SJSA1 (cell line): ENCODE measurements at places on chromosomes 12 and 14. TPM values are rescaled to one million over a fixed set of nuclear protein-coding genes. Genes with fewer than 3 reads are reported as not detected.

DNA sequence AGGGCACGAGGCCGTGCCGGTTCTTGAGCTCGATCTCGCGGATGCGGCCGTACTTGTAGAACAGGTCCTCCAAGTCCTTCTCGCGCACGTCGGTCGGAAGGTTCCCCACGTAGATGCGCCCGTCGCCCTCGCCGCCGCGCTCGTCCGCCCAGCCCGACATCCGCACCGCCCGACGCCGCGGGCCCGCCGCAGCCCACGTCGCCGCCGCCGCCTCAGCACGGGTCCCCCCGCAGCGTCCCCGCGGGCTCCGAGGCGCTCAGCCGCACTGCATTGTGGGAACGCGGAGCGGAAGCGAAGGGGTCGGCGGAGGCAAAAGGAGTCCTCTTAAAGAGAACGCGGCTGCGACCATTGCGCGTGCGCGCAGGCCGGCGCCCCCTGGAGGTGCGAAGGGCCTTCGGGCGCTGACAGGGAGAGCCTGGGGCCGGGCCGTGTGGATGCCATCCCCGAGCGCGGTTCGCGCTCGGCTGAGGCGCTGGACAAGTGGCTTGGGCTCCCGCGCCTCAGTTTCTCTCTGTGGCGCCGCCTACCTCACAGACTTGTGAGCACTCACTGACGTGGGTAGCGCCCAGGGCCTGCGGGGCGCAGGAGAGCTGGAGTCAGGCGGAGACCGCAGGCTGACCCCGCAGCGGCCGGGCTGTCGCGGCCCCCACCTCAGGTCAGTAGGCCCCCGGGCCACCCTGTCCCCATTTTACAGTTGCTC, at the start of gene SRSF9:
SRSF9 (minus strand) TSS at position 299 of the 700 bp plus-strand sequence; CDS start at position 160, 139 bp downstream.
- DNase-seq, result peak; percentile 95

The CD163L1 gene
- 0.56 and 2.9 TPM in 2 replicates for total RNA-seq

GRCh38 chr14:101335061-101335661, 226.1 kb upstream of the DIO3 start:
- DNase-seq, result no peak

DNA sequence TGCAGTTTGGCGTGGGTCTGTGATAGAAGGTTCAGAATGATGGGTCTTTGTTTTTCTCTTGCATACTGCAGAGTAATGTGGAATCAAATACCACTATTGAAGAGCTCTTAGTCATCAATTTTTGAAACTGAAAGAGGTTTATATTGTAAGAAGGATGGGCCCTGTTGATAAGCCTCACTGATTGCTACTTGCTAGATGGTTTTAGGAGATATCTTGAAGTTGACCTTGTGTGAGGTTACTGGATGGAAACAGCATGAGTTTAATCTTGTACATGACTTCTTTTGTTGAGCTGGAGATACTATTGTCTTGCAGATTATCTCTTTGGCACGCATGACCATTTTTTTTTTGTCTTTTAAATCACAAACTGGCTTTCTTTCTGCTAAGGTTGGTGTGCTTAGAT, 13.8 kb downstream of the BICD1 start:
- DNase-seq, result no peak

GRCh38 chr14:75514673-75515628, 7.3 kb upstream of the BATF start:
- no peak for DNase-seq

The DHRS2 gene
- 0.21 and 1.2 TPM in 2 replicates for total RNA-seq

DNA sequence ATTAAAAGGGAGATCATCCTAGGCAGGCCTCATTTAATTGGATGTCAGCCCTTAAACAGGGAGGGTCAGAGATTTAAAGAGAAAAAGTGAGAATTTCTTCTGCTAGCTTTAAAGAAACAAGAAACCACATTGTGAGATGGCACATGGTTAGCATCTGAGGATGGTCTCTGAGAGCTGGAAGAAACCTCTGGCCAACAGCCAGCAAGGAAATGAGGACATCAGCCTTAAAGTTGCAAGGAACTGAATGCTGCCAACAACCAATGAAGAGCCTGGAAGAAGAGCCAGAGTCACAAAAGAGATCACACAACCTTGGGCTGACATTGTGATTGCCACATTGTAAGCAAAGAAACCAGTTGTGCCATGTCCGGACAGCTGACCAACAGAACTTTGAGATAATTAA, 17.5 kb upstream of the FAR2 start:
- no peak for DNase-seq

DNA sequence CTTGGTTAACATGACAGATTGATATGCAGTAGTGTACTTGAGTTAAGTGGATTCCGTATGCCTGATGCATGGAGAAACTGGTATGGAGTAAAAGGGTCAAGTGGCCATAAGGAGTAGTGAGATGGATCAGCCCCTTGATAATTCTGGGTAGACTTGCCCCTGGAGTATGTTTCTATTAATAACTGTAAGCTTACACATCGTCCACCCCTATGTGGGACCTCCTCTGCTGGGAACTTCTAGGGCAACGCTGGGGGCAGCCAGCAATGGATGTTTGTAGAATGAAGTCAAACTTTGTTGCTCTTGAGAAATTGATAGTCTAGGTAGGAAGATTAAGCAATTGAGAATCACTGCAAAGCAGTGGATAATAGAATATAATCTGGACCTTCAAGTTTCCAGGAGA, 3.5 kb downstream of the C12orf75 start:
- DNase-seq, result no peak

DNA sequence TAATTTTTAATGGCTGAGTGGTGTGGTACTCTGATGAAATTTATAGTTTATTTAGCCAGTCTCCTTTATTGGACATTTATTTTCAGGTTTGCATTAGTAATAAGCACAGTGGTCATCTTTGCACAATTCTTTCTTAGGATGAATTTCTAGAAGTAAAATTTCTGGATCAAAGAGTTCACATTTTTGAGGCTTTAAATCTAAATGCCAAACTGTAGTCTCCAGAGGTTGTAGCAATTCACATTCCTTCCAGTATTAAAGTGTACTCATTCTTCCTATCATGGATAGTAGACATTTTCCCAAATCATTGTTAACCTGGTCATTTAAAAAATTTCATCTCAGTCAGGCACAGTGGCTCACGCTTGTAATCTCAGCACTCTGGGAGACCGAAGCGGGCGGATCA, 24.8 kb downstream of the SLC39A9 start:
- no peak for DNase-seq

- DNase-seq, result no peak
Measured at GRCh38 chr14:105337966-105338741, 23.6 kb downstream of the PACS2 start.

DNA sequence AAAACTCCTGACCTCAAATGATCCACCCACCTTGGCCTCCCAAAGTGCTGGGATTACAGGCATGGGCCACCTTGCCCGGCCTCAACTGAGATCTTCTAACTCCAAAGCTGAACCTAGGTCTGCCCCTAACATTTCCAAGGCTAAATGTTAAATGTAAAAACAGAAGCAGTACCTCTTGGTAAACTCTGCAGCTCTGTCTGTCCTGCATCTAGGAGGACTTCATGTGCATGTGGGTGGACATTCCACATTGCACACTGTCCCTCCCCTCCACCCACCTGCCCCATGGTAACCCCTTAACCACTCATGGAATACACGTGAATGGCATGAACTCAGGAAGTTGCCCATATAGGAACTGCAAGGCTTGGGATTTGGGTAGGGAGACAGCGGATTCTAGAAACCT, 33.1 kb downstream of the SNX6 start:
- DNase-seq, result no peak

DNA sequence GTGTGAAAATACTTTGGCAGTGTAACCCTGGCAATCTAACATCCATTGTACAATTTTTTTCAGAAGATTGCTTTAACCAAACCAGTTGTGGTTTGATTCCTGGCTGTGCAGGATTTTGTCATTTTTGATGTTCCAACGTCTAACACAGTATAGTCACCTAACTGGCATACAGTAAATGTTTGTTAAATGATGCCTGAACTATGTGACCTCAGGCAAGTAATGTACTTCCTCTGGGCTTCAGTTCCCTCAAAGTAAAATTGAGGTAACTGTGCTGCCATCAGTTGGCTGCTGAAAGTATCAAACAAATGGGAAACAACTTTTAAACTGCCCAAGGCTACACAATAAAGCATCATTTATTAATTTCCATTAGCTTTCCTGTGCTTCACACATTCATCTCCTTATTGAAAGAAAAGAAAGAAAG, 4.3 kb downstream of the TM7SF3 start:
- no peak for DNase-seq

The SLC17A8 gene
- total RNA-seq, result not detected in 2 replicates

- DNase-seq, result no peak
Measured at GRCh38 chr14:83260751-83261150, 1727.1 kb upstream of the SEL1L start.

DNA sequence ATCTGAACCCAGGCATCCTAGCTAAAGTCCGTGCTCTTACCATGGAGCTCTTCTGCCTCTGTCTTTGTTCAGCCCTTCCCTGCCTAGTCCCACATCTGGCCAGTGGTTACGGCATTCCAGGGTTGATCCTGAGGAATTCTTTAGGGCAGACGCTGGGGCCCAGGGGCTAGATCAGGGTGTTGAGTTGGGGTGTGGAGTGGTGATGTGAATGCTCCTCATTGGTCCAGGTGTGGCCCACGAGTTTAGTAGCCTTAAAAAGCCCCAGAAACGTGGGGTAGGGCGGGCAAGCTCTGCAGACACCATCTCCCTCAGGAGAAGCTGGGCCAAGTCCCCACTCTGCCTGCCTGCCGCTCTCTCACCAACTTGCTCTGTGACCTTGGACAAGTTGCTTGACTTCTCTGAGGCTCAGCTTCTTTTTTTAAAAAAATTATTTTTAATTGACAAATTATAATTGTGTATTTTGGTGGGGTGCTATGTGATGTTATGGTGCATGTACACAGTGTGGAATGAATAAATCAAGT, 9.0 kb upstream of the SERPINA6 start:
- no peak for DNase-seq

DNA sequence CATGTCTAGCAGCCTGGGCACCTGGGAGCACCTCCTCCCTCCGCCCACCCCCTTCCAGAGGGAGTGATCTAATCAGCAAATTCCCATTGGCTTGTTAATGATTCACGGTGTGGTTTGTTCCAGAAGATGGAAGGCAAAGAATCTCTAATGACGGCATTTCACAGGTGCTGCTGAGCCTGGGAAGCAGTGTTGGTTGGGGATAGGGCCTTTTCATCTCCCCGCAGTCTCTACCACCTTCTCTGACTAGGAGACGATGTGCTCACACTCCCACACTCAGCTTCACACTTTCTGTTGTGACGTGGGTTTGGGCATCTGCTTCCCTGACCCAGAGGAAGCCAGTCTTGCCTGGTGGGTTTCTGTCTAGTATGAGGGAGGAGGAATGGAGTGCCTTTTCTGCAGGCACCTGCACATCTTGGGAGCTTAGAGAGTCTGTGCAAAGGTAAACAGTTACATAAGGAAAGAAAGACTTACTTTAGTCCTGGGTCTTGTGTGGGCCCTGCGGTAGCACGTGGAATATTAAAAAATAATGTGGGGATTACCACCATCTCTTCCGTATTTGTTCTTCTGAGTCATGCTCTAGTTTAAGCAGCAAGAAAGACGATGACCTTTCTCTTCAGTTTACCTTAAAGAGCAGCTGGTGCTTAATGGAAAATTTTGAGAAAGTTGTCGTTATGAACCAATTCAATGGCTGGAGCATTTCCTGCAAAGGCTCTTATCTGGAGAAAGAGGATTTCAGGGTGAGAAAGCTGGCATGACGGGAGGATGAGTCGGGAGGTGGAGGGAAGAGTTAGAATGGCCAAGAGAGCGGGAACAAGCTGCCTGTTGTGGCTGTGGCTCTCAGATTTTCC, 70.6 kb upstream of the ARHGAP5 start:
- DNase-seq, result no peak

The BDKRB1 gene
- 0.34 and 10.3 TPM in 2 replicates for total RNA-seq

- DNase-seq, result peak; percentile 56
Measured at GRCh38 chr12:110501399-110501751, 536 bp downstream of the VPS29 start.

The KRT73 gene
- not detected in 2 replicates for total RNA-seq

The DAO gene
- total RNA-seq, result not detected in 2 replicates

DNA sequence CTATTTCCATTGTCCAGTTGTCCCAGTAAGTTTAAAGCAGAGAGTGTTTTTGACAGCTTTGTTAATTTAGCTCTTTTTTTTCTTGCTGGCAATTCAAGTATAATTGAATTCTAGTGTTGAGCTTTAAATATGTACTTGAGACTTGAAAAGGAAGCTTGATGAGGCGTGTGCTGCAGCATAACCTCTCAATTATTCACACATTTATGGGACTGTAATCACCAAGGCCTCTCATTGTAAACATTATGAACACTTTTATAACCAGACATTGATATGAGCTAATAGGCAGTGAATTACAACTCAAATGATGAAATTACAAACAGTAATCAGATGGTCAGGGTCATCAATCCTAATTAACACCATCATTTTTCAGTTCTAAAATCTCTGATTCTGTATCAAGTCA, 378.0 kb upstream of the DDHD1 start:
- no peak for DNase-seq

DNA sequence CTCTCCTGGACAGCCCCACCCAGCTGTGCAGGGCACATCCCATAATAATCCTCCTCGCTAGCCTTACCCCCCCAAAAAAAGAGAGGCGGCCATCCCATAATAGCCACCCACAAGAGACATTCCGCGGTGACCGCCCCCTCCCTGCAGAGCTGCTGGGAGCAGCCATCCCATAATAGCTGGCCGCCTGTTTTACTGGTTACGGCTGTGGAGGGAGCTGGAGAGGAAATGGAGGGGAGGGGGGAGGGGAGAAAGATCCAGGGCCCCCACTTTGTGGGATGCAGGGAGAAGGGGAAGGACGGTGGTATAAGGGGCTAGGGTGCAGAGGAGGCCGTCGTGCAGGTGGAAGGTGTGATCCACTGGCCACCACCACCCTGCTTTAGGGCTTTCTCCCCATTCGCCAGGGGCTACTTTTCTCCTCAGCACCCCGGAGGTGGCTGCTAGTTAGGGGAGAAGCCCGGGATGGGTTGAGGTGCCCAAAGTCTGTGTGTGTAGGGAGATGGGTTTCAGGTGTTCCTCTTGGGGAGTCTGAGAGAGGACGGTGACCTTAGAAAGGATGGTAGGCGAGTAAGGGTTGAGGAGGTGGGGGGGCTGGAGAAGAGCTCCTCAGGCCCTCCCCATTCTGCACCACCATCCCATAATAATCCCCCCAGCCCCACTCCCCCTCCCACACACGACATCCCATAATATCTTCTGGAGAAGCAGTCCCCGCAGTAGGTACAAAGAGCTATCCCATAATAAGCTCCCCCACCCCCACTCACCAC, 6.0 kb upstream of the CHD4 start:
- peak; percentile 89 for DNase-seq

The NFYB gene
- total RNA-seq, result 29.5 and 35.9 TPM in 2 replicates

The HAL gene
- total RNA-seq, result 0.18 and 0.34 TPM in 2 replicates

DNA sequence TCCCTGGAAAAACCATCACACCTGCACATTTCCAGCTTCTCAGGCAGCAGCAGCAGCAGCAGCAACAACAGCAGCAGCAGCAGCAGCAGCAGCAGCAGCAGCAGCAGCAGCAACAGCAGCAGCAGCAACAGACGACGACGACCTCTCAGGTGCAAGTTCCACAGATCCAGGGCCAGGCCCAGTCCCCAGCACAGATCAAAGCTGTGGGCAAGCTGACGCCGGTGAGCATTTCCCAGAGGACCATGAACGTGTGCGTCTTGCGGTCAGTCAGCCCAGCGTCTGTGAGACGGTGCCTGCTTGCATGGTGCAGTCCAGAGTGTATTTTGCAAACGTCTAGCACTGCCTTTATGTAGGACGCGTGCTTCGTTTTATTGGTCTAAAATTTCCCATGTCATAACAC, 81.6 kb downstream of the DDX51 start:
- DNase-seq, result no peak

- no peak for DNase-seq
Measured at GRCh38 chr12:123858176-123858575, 96.1 kb downstream of the DNAH10 start.

- DNase-seq, result no peak
Measured at GRCh38 chr12:109112720-109113465, 3.5 kb upstream of the ACACB start.

The APOF gene
- not detected in 2 replicates for total RNA-seq

The EML1 gene
- 86.7 and 94.7 TPM in 2 replicates for total RNA-seq
